ENCODE measurements at places on chromosomes 13 and 19.
A peak's percentile ranks its signal among the peaks of the same experiment; 100 is the strongest.

DNA sequence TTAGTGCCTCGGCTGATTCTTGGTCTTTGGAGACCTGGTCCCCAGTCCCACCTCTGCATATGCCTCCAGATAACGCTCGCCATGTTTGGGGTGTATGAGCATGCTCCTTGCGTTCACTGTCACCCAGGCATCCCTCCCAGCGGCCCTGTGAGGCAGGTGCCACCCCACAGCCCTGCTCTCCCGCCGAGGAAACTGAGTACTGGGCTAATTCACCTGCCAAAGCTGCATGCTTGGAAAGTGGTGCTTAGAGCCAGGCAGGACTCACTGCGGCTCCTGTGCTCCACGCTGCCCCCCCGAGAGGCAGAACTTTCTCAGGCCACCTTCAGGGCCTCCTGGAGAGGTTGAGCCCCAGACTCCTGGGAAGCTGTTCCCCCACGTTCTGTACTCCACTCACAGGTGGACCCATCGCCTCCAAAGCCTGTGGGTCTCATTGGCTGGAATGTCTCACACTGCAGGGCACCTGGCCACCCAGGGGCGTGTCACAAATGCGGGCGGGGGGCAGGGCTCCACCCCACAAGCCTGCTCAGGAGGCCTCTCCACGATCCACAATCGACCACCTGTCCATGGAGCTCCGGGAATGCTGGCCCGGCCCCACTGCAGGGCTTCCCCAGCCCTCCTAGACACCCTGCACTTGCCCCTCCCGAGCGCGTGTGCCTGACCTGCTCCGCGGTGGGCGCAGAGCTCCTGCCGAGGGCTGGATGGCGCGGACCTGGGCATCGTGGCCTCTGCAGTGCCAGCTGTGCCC lies 64.6 kb downstream of the ATP11A start:
- DNase-seq: no peak

GRCh38 chr13:90835826-90836225 lies 511.7 kb upstream of the MIR17HG start:
- no peak for DNase-seq

- no peak for DNase-seq
Observed at GRCh38 chr13:63297163-63297562, 1881.5 kb upstream of the PCDH20 start.

- no peak for DNase-seq
Observed at GRCh38 chr13:106284358-106284757, 251.1 kb downstream of the EFNB2 start.

- peak; percentile 3 for DNase-seq
Observed at GRCh38 chr13:113884821-113885220, 20.9 kb upstream of the GAS6 start.

- no peak for DNase-seq
Observed at GRCh38 chr19:44260343-44260681, 626 bp downstream of the ZNF233 start.

- no peak for DNase-seq
Observed at GRCh38 chr19:1429750-1430149, 8.4 kb upstream of the RPS15 start.

DNA sequence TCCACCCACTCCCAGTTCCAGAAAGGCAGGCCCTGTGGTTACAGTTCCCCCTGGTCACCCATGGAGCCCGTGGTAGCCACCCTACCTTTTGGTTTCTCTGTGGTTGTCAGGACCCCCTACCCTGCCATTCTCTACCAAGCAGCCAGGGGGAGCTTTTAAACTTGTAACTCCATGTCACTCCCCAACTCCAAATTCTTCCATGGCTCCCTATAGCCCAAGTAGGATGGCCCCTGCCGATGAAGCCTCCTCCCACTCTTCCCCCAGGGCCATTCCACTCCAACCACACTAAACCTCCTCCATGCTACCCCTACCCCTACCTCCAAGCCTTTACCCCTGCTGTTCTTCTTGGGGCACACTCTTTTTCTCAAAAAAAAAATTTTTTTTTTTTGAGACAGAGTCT lies 2.2 kb downstream of the S1PR2 start:
- DNase-seq: peak; percentile 41

DNA sequence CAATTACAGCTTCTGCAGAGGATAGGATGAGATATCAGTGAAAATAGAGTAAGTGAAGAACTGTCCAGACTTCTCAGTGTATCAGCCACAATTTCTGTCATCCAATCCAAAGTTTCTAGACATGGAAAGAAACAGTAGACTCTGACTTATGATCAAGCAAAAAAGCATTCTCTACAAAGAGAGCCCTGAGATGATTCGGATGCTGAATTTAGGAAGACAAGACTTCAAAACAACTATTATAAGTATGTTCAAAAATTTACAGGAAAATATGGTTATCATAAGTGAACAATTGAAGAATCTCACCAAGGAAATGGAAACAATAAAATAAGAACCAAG lies 238.2 kb upstream of the IRS2 start:
- DNase-seq: no peak

GRCh38 chr19:10363789-10364281 lies 16.5 kb downstream of the TYK2 start:
- DNase-seq: no peak

- DNase-seq: no peak
Observed at GRCh38 chr19:14559916-14560775, 11.7 kb downstream of the NDUFB7 start.

- DNase-seq: no peak
Observed at GRCh38 chr19:17482877-17483604, 12.7 kb downstream of the SLC27A1 start.

DNA sequence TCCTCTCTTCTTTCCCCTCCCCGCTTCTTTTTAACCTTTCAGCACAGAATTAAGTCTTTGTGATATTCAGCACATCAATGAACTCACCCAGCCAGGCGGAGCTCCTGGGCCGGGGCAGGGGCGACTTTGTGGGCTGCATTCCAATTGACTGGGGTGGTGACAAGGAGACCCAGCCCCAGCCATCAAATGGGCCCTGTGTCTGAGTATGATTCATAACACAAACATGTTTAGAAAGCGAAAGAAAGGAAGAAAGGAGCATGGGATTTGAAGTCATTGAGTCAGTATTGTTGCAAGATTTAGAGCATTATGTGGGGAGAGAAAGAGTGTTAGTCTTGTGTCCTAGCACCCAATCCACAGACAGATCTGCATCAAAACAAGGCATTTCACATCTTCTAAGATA lies 185.3 kb downstream of the LHFPL6 start:
- no peak for DNase-seq

- DNase-seq: peak; percentile 55
Observed at GRCh38 chr19:12603714-12604113, 6.9 kb downstream of the ZNF490 start.

GRCh38 chr13:49374585-49375290 lies 69.1 kb downstream of the CAB39L start:
- no peak for DNase-seq

DNA sequence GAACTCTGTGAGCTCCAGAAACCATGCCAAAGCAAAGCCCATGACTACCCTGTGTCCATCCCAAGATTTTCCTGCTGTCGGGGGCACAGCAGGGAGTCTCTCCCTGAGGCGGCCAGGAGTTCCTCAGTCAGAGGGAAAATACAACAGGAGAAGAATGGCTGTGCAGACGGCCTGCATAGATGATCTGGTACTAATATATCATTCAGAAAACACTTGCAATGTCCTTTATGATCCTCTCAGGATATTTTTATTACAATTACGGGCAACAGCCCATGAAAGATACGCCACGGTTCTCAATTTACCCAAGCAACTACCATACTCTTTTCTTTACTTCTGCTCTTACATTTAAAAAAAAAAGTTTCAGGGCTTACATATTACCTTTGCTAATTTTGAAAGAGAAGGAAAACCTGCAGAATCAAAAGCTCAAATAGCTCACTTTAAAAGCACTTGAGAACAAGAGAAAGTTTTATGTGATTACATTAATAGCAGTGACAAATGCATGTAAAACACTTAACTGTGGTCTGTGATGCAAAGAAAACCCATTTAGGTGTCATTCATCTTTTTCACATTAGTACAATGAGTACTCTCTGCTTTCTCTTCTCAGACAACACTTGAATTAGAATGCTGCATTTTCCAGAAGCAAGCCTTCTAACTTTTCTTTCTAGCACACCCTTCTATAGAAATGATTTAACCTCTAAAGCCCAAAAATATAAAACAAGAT lies 460.8 kb downstream of the KLF5 start:
- no peak for DNase-seq

DNA sequence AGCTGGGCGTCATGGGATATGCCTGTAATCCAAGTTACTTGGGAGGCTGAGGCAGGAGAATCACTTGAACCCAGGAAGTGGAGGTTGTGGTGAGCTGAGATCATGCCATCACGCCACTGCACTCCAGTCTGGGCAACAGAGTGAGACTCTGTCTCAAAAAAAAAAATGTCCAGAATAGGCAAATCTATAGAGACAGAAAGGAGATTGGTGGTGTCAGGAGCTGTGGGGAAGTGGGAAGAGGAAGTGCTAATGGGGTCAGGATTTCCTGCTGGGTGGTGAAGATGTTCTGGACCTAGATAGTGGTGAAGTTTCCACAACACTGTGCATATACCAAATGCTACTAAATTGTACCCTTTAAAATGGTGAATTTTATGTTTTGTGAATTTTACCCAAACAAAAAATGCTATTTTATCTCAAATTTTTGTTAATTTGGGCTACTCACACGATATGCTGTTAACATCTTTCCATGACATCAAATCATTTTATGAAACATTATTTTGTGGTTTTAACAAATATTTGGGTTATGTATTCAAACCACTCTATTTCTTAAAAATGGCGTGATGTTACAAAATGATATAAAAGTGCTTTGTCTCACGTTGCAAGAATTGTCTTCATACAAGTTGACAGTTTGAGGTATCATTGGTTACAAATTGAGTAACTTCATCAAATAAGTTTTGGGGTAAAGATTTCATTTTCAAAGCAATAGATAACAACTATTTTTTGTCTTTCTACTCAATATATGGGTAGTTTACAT lies 7.4 kb upstream of the CYP4F3 start:
- DNase-seq: no peak

DNA sequence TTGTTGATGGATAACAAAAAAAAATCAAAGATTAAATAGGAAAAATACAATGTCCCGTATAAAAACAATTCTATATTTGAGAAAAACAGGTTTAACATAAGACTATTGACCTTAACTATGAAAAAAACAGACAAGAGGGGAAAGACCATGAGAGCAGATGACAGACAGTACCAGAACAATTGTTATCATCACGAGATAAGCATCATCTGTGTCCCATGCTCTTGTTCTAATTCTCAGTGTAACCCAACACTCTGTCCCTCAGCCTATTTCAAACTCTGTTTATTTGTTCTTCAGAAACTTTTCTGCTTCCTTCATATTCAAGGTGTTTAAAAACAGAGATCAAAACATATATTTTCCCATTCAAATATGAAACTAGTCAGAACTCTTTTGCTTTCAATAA lies 216.4 kb downstream of the PCDH9 start:
- DNase-seq: no peak

DNA sequence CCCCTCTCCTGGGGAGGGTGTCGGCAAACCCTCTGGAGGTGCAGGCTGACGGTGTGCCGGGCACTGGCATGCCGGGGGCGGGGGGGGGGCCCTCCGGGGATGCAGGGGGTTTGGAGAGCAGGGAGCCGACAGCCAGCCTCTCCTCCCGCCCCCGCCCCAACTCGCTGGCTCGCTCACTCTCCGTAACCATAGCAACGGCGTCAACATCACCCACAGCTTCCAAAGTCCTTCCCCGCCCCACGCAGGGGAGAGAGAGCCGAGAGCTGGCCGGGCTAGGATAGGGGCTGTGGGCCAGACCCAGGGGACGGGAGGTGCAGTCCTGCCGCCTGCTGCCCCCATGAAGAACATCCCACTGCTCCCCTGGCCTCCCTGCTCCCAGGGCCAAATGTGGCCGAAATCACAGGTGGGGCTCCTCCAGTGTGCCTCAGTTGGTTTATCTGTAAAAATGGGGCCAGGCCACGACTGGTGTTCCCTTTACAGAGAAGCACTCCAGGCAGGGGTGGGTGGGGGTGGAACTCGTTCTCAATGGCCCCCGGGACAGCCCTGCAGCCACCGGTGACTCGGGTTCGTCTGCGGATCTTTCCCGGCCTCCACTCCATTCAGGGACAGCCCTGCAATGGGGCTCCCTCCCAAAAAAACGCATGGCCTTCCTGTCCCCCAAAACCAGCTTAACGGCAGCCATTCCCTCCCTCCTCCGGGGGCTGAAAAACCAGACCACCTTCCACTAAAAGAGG lies 3.2 kb downstream of the KLF16 start:
- peak; percentile 64 for DNase-seq

GRCh38 chr19:1568320-1569019 lies at the start of gene MEX3D:
Gene MEX3D (minus strand): TSS chr19:1568325. CDS start chr19:1568058, 267 bp downstream.
- peak; percentile 82 for DNase-seq

GRCh38 chr13:98108341-98108740 lies 34.6 kb upstream of the FARP1 start:
- DNase-seq: no peak

- no peak for DNase-seq
Observed at GRCh38 chr13:108957369-108958012, 328.1 kb downstream of the MYO16 start.

GRCh38 chr19:18733196-18733647 lies 49.7 kb downstream of the CRTC1 start:
- no peak for DNase-seq

Data from stimulated activated CD4-positive, alpha-beta T cell treated with anti-CD3 and anti-CD28 coated beads, Interleukin-2, amount 100 ng/mL, for 24 hours (primary cell).